Lower lobe of right lung (tissue), 2 donors: ENCODE measurements at places on chromosomes 3 and 15. TPM values are rescaled to one million over a fixed set of nuclear protein-coding genes. Genes with fewer than 3 reads are reported as not detected.

GRCh38 chr15:65655026-65655425 is 33.3 kb downstream of the SLC24A1 start:
- DNase-seq = no peak

GRCh38 chr3:124552224-124552623 is 178.0 kb upstream of the UMPS start:
- no peak for DNase-seq

- DNase-seq = no peak
Measured at GRCh38 chr15:53759411-53759931, at the start of gene WDR72. Gene WDR72 (minus strand): TSS chr15:53759663. CDS start chr15:53733149, 26,514 bp downstream.

GRCh38 chr3:112335434-112335781 is 2.5 kb downstream of the CD200 start:
- no peak for DNase-seq

GRCh38 chr15:43299884-43300283 is 30.5 kb downstream of the LCMT2 start:
- DNase-seq = no peak

DNA sequence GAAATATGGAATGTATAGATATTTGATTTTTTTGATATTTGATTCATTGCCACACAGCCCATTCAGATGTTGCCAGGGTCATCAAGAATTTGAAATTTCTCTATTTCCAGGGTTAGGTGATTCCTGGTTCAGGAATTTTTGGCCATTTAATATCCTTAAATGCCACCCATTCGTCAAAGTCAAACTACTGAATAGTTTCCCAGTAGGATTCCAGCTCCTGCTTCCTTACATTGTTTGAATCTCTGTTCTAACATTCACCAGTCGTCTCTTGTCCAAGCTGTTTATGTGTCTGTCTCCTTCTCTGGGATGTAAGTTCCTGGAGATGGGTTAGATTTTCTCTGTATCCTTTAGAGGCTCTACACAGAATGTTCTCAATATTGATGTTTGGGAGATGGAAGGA is 124.9 kb upstream of the TLE3 start:
- DNase-seq = no peak

DNA sequence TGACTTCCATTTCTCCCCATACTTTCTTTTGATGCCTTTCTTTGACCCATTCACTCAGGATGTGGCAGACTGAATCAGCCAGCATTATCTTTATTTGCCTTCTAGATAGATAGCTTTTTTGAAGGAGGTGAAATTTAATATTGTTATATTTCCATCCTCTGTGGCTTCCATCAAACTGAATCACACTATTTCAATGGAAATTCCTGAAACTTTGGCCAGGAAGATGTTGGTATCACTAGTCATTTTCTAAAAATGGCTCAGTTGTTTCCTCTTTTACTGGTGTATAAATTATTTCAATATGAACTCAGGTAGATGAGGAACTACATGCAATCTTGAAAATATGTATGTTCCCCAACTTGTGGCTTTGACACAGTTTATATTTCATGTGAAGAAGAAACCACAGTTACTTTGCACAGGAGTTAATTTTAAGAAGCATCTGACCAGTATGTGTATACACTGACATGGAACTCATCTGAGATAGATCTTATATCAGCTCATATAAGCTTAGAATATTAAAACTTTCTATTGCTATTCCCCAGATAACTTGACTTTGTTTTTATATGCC is 248.3 kb downstream of the CGGBP1 start:
- no peak for DNase-seq

DNA sequence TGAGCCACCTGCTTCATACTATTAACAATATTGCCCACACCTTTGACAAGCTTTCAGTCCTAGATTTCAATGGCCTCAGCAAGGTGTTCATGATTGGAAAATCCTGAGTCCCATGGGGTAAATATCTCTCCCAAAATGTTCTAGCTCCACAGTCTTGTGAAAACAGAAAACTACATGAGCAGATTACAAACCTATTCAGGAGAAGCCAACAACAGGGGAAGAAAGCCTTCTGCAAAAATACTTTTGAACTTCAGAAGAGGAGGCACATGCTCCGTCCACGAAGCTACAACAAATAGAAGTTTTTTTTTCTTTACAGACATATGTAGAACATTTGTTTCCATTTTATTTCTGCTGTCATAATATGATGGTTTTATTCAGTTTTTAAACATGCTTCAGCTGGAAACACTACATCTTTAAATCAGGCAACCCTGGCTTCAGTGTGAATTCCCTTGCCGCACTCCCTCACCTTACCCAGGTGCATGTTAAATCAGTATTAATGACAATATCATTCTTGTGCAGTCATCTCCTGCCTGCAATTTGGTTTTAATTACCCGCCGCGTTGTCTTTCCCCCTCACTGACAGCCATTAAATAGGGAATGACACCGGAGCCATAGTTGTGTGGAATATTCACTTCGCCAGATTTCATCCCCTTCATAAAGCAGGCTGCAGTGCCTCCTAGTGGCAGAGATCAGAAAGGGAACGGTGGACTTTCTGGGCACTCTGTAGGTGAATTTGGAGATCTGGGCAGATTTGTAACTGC is 725.5 kb upstream of the ARRDC4 start:
- no peak for DNase-seq

DNA sequence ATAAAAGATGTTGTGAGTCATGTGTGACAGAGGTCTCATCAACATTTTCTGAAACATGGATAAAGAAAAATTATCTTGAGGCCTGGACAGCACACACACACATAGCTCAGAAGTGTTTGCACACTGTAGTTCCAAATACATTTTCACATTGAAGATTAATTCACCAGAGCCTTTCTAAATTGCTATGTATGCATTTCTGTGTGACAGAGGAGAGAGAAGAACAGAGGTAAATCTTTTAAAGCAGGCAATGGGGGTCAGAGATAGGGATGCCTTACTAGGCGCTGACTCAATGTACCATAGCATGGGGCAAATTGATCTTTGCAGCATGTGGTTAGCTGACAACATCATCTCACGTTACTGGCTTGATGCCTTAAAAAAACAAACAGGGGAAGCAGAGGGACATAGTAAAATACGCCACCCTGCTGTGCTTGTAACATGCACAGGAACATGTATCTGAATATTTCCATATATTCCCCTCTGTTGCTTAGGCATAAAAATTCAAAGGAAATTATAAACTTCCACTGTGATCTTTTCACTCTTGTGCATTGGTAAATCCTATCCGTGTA is 7.7 kb downstream of the POU1F1 start:
- no peak for DNase-seq

Gene C3orf70
- 3.2 TPM for total RNA-seq

Gene RTP4
- total RNA-seq = 10.9 TPM

Gene CYP1A2
- not detected for total RNA-seq

Gene PLOD2
- total RNA-seq = 17.9 TPM

Gene LIPH
- 29.7 TPM for total RNA-seq
